ENCODE measurements at places on chromosomes 3 and 15.

DNA sequence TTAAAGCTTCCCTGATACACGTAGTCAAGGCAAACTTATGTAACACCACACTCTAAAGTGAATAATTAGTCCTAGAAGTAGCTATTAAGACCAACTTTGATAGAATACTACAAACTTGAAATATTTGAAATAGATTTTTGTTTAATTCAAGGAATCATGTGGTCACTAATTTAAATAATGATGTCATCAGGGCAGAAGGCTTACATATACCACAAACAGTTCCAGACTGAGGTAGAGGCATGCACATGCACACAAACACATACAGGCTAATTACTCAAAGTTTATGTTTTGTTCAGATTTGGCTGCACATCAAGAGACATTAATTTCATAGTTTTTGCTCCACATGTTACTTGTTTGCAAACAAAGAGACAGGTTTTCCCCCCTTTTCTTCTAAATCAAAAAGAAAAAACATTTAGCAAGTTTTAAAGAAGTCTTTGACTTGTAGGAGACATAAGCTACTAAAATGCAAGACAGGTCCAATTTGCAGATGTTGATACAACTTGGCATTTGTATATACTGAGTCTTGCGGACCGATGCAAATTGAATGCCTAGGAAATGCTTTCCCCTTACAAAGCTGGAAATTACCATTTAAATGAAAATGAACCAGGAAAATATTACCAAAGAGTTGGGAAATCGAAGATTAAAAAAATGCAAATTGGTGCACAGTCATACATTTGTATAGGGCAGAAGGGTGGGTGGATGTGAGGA is 594.8 kb downstream of the MAGI1 start:
- no peaks in the 10 kb centered on the region for H3K36me3 ChIP-seq
- no peaks in the 10 kb centered on the region for H3K27me3 ChIP-seq
- peaks cover 22% of the 10 kb centered on the region for H3K4me1 ChIP-seq
- DNase-seq: no peak
- no peak overlapping the region for H3K4me3 ChIP-seq
- no peak overlapping the region for H3K27ac ChIP-seq

DNA sequence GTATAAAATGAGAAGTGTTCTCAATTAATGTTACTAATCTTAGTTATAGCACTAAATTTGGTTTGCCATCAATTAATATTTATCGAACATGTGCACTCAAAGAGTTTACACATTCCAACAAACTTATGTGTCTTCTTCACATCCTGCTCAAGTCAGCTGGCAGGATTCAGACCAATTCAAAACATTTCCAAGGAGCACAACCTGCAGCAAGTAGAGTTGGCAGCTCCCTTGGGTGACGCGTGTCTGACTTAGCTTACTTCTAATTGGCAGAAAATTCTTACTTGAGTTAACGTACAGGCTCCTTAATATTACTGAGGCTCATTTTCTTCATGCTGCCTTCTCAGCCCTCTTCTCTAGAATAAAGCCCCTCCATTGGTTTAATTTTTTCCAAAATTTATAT is 110.4 kb upstream of the PFN2 start:
- H3K4me3 ChIP-seq: no peak overlapping the region
- H3K27ac ChIP-seq: no peak overlapping the region
- H3K4me1 ChIP-seq: peaks cover 48% of the 10 kb centered on the region
- H3K27me3 ChIP-seq: no peaks in the 10 kb centered on the region
- H3K36me3 ChIP-seq: no peaks in the 10 kb centered on the region

DNA sequence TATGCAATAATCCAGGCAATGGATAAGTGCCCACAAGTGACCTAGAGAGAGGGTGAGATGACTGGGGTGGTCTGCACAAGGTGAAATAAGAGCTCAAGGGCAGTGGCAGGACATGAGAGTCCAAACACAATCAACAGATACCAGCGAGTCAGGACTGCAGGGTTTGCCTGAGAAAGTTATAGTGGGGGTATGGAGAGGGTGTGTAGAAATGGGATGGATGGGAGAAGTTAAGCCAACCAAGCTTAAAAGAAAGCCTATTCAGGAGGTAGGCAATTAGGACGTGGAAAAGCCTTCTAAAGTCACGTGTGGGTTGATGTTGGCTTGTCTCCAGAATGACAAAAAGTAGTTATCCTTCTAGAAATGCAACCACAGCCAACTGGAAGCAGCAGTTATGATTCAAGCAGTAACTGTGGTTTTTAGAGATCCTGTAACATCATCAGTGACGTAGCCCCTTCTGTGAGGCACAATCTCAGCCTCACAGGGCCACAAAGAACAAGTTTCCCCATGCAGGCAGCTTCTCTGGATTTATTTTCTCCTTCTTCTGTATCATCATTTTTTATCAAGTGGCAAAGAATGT is 56.1 kb downstream of the FAM174B start:
- no peak overlapping the region for H3K27ac ChIP-seq
- no peak overlapping the region for H3K4me3 ChIP-seq
- no peak for DNase-seq
- peaks cover 4% of the 10 kb centered on the region for H3K27me3 ChIP-seq

DNA sequence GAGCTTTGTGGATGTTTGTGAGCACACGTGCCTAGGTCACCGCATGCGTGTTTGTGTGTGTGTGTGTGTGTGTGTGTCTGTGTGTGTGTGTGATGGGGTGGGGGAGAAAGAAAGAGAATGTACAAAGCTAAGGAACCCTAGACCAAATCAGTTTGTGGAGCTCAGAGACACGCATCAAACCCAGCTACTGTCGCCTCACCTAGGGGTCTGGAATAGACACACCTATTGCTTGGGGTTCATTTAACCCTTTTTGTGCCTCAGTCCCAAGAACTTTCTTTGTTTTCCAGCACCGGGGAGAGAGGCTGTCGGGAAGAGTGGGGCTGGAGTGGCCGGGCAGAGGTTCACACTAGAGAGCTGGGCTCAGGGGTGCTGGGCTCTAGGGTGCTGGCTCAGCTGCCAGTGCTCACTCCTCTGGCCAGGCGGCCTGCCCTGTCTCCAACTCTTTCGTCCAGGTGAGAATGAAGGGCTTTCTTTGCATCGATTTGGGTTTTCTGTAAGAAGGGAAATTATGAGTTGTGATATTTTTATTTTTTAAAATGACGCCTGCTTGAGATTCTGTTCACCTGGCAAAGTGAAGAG is 221.6 kb downstream of the MEIS2 start:
- H3K27ac ChIP-seq: peak overlapping the region; percentile 98
- H3K4me1 ChIP-seq: peaks cover 85% of the 10 kb centered on the region
- peaks cover under 1% of the 10 kb centered on the region for H3K36me3 ChIP-seq
- H3K4me3 ChIP-seq: peak overlapping the region; percentile 40

DNA sequence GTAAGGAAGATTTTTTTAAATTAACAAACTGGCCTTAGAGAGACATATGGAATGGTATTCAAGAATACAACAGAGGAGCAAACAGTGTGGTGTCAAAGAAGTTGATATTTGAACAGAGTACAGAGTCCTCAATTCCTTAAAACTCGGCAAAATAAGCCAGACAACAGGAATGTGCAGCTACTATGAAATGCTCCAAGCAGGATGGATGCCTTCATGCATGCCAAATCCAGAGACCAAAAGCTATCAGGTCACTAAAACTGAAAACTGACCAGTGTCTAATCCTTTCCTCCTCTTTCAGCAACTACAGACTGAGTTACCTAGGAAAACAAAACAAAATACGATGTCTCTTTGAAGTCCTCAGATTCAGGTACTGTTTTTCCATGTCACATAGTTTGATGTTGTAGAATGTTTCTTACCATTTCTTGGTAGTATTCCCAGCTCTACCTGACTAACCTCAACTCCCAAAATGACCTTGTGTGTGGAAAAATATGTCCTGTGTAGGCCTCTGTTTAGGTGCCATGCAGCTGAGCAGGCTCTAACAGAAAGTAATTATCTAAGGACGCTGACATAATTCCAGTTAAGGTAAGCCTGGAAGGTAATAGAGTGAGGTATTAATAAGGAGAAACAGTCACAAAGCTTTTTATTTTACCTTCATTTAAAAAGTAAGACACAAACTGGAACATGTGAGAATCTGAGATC is 46.9 kb downstream of the TBL1XR1 start:
- H3K27me3 ChIP-seq: no peaks in the 10 kb centered on the region
- H3K36me3 ChIP-seq: peaks cover 2% of the 10 kb centered on the region
- no peak for DNase-seq
- peaks cover 52% of the 10 kb centered on the region for H3K4me1 ChIP-seq
- H3K4me3 ChIP-seq: no peak overlapping the region
- H3K27ac ChIP-seq: peak overlapping the region; percentile 92

DNA sequence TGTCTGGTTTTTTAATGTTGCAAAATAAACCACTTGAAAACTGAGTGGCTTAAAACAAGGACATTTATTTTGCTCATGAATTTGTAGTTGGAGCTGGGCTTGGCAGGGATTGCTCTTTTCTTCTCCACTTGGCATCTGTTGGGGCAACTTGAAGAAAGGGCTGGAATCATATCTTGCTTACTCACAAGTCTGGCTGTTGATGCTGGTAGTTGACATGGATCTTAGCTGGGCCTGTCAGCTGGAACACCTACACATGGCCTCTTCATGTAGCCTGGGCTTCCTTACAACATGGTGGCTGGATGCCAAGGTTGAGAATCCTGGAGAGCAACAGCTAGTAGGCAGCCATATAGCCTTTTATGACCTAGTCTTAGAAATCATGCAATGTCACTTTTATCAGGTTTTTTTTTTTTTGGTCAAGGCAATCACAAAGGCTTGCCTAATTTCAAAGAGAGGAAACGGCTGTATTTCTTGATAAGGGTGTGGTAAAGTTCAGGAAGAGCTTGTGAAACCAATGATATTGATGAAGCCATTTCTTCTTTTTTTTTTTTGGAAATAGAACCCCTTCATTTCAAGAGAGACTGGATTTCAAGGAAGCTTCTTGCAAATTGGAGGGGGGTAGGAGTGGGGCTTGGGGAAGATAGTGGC is 262.1 kb downstream of the IL20RB start:
- no peak for DNase-seq
- H3K4me1 ChIP-seq: no peaks in the 10 kb centered on the region
- H3K27ac ChIP-seq: no peak overlapping the region

- H3K4me1 ChIP-seq: peaks cover 6% of the 10 kb centered on the region
- no peak overlapping the region for H3K4me3 ChIP-seq
- DNase-seq: no peak
- H3K27ac ChIP-seq: peak overlapping the region; percentile 0
- H3K27me3 ChIP-seq: no peaks in the 10 kb centered on the region
- peaks cover 7% of the 10 kb centered on the region for H3K36me3 ChIP-seq
Measured at GRCh38 chr3:17195856-17196604, 311.3 kb downstream of the PLCL2 start.

- no peaks in the 10 kb centered on the region for H3K27me3 ChIP-seq
- H3K4me3 ChIP-seq: peak within 1 kb of the TSS; percentile 99
- H3K4me1 ChIP-seq: peaks cover 15% of the 10 kb centered on the region
- peak within 1 kb of the TSS; percentile 99 for H3K27ac ChIP-seq
Measured at GRCh38 chr3:179562591-179563270, at the start of gene ACTL6A. TSS of gene ACTL6A (plus strand) at chr3:179562926. CDS start at chr3:179563093, 167 bp downstream.

GRCh38 chr3:194422188-194422587 is 23.1 kb upstream of the GP5 start:
- H3K36me3 ChIP-seq: peaks cover 26% of the 10 kb centered on the region
- H3K27me3 ChIP-seq: no peaks in the 10 kb centered on the region
- no peak overlapping the region for H3K27ac ChIP-seq
- no peak overlapping the region for H3K4me3 ChIP-seq

DNA sequence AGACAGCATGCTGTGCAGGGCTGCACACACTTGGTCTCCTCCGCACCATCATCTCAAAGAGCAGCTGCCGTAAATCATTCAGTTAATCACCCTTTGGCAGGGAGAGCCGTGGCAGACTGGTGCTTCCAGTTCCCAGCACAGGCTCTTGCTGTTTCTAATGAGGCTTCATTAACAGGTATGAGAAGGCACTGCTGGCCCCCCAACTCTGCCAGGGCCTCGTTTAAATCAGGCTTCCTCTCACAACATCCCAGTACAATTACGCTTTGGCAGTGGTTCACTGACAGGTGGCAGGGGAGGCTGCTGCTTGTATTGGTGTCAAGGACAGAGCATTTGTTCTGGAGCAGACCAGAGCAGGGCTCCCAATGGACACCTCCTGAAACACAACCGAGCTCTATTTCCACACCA is 77.1 kb downstream of the BFSP2 start:
- H3K4me1 ChIP-seq: peaks cover 46% of the 10 kb centered on the region
- H3K27ac ChIP-seq: peak overlapping the region; percentile 43
- no peak overlapping the region for H3K4me3 ChIP-seq

DNA sequence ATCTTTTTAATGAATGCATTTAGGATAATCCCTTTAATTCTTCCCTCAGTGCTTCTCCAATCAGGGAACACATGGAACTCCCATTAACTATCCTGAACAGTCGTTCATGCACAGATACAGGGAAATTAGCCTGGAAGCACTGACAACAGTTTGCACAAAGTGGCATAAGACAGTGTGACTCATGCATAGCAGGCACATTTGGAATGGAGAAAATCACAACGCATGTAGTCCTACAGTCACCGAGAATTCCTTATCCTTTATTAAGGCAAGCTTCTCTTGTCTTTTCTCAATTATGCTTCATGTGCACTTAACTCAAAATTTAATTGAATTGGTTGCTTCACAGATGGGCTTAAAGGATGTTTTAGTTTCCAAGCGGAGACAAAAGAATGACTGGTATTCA is 155.0 kb upstream of the CRBN start:
- DNase-seq: no peak
- no peaks in the 10 kb centered on the region for H3K36me3 ChIP-seq
- H3K4me1 ChIP-seq: peaks cover 27% of the 10 kb centered on the region
- no peak overlapping the region for H3K27ac ChIP-seq
- no peak overlapping the region for H3K4me3 ChIP-seq
- H3K27me3 ChIP-seq: no peaks in the 10 kb centered on the region

DNA sequence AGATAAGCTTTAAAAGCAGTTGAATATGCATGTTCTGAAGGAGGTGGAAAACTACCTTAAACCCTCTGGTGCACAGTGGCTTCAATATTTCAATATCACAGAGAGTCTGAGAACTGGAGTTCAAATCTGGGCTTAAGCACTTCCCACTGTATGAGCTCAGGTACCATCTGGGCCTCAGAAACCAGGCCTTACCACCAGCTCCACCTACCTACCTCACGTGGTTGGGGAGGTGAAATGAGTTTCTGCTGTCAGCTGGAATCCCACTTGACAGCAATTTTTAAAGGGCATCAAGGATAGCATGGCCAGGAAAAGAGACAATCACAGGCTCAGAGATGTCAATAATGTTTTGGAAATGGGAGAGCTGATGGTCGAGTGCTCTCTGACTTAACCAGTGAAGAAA is 5.0 kb downstream of the CHCHD4 start:
- H3K36me3 ChIP-seq: peaks cover 13% of the 10 kb centered on the region
- no peak overlapping the region for H3K4me3 ChIP-seq
- no peaks in the 10 kb centered on the region for H3K27me3 ChIP-seq
- peaks cover 30% of the 10 kb centered on the region for H3K4me1 ChIP-seq
- no peak for DNase-seq

GRCh38 chr15:90407871-90408317 is 19.9 kb downstream of the IQGAP1 start:
- no peaks in the 10 kb centered on the region for H3K27me3 ChIP-seq
- peak overlapping the region; percentile 88 for H3K27ac ChIP-seq
- no peak for DNase-seq
- H3K4me3 ChIP-seq: no peak overlapping the region
- peaks cover 14% of the 10 kb centered on the region for H3K36me3 ChIP-seq

- H3K4me1 ChIP-seq: peaks cover 9% of the 10 kb centered on the region
- H3K27ac ChIP-seq: no peak overlapping the region
- DNase-seq: no peak
- peaks cover 19% of the 10 kb centered on the region for H3K27me3 ChIP-seq
Measured at GRCh38 chr3:70488816-70489215, 176.4 kb upstream of the MDFIC2 start.

GRCh38 chr3:186255703-186256331 is 106.2 kb downstream of the DGKG start:
- no peak overlapping the region for H3K27ac ChIP-seq
- no peak for DNase-seq
- peaks cover 17% of the 10 kb centered on the region for H3K4me1 ChIP-seq
- no peaks in the 10 kb centered on the region for H3K36me3 ChIP-seq
- H3K27me3 ChIP-seq: peaks cover 36% of the 10 kb centered on the region

- H3K36me3 ChIP-seq: peaks cover 4% of the 10 kb centered on the region
- no peak overlapping the region for H3K4me3 ChIP-seq
- peaks cover 3% of the 10 kb centered on the region for H3K4me1 ChIP-seq
- H3K27me3 ChIP-seq: no peaks in the 10 kb centered on the region
Measured at GRCh38 chr15:52466716-52467115, 62.0 kb downstream of the MYO5A start.
